Fibroblast of skin of scalp (primary cell): ENCODE measurements at places on chromosomes 5 and 9.

DNA sequence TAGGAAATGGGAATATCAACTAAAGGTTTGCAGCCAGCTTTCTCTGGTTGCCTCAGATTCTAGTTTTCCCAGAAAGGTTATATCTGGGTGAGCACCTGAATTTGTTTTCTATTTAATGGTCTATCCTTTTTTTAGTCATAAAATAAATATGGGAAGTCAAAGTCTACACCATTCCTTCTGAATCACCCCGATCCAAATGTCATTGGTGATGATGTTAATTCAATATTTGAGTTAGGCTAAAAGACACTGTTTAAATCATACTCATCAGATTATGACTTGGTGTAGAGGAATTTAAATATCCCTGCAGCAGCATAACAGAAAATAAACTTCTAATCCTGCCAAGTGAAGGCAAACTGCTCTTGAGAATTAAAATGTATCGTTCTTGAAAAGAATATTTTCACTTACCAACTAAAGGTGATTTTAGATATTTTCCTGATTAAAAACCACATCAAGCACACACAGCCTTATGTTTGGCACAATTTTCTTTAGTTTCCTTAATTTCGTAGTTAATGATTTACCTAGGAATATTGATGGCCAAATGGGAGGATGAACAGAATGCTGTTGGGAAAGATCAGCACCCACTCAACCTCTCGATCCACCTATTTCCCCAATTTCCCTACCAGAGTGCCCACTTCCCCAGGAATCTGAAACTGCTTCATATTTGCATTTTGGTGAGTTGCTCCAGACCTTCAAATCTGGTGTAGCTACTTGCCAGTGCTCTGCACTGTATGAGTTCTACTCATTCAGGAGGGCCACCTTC is 103.1 kb upstream of the TSLP start:
- DNase-seq = no peak

- peak; percentile 89 for DNase-seq
Measured at GRCh38 chr9:95025213-95026147, 292.0 kb downstream of the FANCC start.

- DNase-seq = no peak
Measured at GRCh38 chr9:79431019-79431679, 140.6 kb upstream of the TLE4 start.

DNA sequence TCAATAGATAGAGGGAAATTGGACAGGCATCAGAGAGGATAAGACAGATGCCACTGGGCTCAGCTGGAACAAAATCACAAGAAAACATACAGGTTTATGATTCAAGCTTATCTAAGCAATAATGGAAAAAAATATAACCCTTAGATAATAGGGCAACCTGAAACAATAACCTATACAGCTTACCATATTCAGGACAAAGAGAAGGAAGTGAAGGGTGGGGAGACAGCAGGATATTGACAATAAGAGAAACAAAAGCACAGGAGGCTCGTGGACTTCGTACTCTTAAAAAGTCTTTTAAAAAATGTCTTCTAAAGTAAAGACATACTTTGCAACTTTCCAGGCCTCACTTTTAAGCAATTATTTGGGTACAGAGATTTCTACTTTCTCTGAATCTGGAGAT is 225.3 kb downstream of the NTRK2 start:
- DNase-seq = no peak

- peak; percentile 95 for DNase-seq
Measured at GRCh38 chr5:106397700-106398099, 1273.0 kb downstream of the EFNA5 start.
